ENCODE measurements at places on chromosomes 16 and 17. TPM values are rescaled to one million over a fixed set of nuclear protein-coding genes. Genes with fewer than 3 reads are reported as not detected.

JMJD6 gene
- polyA plus RNA-seq, result 25.8 TPM

DNA sequence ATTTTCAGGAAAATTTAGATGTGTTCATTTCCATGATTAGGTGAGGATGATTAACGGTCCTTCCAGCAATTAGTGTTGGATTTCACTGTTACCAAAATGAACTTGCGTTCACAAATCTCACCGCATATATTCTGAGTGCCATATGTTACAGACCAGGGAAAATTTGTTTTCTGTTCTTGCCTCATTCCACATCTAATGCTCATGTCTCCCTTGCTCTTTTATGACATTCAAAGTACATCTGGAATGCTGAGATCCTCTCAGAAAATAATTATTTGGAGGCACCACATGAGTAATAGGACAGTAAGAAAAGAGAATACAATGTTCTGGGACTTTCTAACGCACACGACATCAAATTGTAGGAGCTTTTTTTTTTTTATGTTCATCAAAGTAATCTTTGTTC is 406.5 kb downstream of the SHISA9 start:
- DNase-seq, result no peak

- no peak for DNase-seq
Observed at GRCh38 chr17:21816592-21817567, 124.6 kb downstream of the KCNJ18 start.

DNA sequence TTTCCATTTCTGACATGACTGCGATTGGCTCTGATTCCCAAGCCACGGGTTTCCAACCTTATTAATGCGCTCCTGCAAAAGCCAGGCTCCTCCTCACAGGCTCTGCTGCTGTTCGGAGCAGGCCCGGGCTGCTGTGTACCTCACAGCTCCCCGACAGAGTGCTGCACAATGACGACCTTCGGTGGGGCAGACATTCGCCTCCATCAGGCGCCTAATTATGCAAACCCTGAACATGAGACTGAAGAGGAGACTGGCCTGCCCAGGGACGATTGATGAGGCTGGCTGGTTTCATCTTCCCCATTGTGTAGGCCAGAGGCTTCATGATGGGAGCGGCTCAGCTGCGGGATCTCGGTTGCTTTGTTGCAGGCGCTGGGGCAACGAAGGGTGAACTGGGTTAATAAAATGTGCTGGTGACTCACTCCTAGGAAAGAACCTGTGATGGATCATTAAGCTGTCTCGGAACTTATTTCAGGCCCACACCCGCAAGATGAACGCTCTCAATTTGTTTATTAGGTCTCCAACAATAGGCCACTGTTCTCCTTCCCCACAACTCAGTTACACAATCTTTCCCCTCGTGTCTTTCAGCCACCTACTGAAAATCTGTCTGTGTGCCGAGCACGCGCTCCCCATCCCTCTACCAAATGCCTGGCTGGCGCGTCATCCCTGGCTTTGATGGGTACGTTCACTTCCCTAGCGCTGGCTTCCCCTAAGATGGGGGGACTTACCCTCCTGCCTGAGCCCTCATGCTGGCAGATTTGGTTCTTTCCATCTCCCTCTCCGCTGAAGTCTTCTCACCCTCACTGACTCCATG is 27.2 kb upstream of the TOB1 start:
- DNase-seq, result no peak

STX1B gene
- polyA plus RNA-seq, result 0.15 TPM

KRTAP1-5 gene
- polyA plus RNA-seq, result not detected

- no peak for DNase-seq
Observed at GRCh38 chr17:27571563-27572352, 59.2 kb upstream of the LGALS9 start.

- peak; percentile 70 for DNase-seq
Observed at GRCh38 chr16:50653633-50654519, 27.2 kb downstream of the SNX20 start.

DNA sequence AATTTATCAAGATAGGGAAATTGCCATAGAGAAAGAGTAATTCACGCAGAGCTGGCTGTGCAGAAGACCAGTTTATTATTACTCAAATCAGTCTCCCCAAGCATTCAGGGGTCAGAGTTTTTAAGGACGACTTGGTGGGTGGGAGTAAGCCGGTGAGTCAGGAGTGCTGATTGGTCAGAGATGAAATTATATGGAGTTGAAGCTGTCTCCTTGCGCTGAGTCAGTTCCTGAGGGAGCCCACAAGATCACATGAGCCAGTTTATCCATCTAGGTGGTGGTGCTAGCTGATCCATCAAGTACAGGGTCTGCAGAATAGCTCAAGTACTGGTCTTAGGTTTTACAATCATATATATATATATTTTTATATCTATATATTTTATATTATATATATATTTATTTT is 6.0 kb upstream of the AQP8 start:
- no peak for DNase-seq

- no peak for DNase-seq
Observed at GRCh38 chr17:63440127-63440769, 5.9 kb downstream of the CYB561 start.
